Activated CD4-positive, CD25-positive, alpha-beta regulatory T cell treated with anti-CD3 and anti-CD28 coated beads, Interleukin-2, amount 50 U/mL, for 72 hours (primary cell): ENCODE measurements at places on chromosomes 12 and 14.

DNA sequence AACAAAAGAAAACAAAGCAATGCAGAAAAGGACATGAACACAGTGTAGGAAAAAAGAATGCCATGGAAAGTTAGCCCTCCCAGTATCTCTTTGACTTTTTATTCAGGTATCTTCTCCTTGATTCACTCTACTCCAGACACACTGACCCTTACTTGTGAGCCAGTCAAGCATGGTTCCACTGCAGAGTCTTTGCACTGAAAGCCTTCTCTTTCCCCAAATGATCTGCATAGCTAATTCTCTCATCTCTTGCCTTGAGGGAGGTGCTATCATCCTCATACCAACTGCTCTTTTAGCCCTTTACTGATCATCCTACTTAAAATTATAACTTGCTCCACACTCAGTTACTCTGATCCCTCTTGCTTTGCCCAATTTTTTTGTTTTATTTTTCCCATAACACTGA, 101.2 kb upstream of the SLC16A7 start:
- DNase-seq: no peak

DNA sequence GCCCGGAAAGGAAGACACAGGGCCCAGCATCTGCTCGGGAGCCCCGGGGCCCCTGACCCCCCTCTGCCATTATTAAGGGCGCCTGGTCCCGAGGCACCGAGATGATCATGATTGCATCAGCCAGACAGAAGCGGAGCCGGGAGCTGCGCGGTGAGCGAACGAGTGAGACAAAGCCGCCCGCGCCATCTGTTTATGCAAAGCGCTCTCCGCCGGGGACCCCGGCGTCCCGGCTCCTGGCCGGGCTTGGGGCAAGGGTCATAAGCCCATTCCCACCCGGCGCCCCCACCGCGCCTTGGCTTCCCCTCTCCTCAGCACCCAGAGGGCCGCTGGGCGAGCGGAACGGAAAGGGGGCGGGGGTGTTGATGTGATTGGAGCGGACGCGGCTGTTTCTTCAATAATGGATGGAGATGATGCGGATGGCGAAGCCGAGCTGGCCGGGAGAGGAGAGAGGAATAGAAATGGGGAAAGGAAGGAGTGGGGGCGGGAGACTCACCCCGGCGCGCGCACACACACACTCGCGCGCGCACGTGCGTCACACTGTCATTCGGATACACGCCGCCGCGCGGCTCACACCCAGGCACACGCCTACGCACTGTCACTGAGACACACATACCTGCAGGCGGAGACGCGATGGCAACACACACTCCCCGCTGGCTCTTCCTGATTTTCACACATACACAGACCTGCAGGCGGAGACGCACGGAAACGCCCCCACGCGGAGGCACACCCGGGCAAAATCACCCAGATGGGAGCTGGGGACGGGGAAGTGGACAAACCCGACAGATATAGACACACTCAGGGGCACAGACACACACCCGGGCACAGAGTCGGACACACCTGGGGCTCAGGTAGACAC, 10.7 kb downstream of the STAC3 start:
- peak; percentile 70 for DNase-seq

DNA sequence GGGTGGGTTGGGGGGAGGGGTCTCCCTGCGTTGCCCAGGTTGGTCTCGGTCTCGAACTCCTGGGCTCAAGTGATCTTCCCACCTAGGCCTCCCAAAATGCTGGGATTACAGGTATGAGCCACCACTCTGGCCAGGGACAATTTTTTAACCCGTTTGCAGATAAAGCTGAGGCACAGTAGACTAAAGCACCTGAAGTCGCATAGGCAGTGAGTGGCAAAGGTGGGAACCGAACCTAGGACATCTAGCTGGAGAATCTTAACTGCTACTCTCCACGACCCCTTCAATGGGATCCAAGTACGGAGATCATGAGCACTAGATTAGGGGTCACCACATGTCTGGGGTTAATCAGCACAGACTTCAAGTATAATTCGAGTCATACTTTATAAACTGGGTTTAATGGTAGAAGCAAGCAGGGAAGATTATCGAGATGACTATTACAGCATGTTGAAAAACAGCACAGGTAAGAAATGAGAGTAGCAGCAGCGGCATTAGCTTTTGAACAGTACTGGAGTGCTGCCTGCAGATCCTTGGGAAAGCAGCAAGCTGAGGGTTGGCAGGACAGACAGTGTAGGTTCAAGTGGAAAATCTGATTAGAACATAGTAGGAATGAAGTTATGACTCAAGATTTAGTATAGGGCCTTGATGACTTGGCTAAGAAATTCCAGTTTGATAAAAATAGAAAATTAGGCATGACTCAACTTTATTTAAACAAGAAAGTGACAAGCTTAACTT, 23.9 kb downstream of the NID2 start:
- DNase-seq: no peak

DNA sequence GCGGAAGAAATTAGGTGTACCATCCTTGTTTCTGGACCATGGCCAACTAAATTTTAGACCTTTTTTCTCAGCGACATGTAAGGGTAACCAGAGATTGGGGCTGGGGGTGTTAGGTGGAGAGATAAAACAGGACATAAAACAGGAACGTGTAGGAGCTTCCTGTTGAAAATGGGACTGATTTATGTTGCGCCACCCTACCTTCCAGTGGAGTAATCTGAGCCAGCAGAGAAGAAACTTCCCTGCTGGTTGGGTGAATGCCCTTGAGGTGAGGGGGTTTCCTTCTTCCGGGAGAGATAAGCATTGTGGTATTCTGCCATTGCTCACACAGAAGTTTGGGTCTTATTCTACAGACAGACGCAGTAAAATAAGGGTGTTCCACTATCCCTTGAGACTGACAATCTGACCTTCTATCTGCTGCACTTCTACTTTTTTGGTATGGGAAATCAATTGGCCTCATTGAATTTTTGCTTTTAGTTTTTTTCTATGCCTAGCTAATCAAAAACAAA, 417.6 kb downstream of the PCNX1 start:
- DNase-seq: no peak

GRCh38 chr14:36455241-36455627, 64.8 kb downstream of the NKX2-1 start:
- no peak for DNase-seq

DNA sequence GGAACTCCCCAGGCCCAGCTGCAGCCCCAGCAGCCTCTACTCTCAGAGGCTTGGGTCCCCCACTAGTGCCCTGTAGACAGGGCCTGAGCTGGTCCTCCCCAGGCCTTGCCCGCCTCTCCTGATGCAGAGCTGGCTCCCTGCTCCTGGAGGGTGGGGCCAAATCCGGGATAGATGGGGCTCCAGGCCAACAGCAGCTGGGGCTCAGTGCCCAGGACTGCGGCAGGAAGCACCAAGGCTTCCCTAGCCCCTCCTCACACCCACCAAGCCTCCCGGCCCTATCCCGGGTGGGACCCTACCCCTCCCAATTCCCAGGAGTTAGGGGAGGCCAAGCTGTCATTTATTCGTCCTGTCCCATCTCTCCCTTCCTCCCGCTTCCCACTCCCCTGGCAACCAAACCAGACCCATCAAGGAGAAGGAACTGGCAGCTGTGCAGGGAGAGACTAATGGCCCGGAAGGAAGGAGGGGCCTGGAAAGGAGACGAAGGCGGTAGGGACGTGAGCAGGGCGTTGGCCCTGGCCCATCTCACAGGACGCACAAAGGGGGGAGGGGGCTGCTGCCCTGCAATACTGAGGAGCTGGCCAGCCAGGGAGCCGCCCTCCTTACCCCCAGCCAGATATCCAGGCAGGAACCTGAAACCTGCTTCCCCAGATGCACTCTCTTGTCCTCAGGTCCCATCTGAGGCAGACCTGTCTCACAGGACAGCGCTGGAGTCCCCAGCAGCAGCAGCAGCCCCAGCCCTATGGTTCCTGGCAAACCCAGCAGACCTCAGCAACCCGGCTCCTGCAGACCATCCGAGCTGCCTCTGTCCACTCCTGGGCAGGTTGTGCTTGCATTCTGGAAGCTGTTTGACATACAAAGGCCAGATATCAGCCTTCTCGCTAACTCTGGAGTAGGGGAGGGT, 1.6 kb upstream of the PRPH start:
- no peak for DNase-seq

- DNase-seq: no peak
Measured at GRCh38 chr12:57726151-57726883, 12.2 kb downstream of the AGAP2 start.

DNA sequence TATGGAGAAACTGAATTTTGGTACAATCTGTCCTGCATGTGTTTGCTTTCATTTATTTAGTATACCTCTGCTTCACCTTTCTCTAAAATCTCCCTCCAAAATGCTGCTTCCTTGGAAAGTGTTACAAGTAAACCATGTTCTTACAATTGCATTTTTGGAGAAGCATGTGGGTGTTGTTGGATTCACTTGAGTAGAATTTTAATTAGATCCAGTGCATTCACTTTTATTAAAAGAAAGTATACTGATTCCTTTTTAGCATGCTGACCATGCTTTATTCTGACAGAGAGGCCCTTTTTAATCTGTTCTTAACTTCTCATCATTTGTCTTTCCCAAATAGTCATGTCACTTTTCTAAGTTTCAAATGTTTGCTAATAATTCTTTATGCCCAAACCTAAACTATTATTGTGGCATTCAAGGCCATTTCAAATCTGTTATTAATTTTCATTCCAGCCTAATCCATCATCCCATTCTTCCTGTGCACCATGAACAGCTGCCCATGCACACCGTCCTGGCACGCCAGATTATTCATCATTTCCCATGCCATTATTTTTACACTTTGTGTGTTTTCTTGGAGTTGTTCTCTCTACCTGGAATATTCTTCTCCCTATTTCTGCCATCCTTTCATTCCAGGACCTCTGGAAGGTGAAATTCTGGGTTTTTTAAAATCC, 90.7 kb downstream of the METTL25 start:
- no peak for DNase-seq

DNA sequence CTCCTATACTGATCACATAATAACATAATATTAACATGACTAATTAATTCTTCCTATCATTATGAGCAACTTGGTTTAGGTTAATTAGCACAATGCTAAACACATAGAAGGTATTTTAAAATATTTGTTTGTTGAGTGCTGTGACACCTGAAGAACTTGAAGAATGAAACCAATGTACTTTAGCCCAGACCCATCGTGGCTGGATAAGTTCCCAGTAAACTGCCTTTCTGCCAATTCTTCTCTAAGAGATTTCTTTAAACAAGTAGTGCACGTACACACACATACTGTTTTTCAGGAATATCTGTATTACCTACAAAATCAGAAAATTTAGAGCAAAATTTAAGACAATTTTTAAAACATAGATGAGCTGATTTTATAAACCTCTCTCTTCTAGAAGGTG, 207.4 kb upstream of the SSTR1 start:
- DNase-seq: no peak

DNA sequence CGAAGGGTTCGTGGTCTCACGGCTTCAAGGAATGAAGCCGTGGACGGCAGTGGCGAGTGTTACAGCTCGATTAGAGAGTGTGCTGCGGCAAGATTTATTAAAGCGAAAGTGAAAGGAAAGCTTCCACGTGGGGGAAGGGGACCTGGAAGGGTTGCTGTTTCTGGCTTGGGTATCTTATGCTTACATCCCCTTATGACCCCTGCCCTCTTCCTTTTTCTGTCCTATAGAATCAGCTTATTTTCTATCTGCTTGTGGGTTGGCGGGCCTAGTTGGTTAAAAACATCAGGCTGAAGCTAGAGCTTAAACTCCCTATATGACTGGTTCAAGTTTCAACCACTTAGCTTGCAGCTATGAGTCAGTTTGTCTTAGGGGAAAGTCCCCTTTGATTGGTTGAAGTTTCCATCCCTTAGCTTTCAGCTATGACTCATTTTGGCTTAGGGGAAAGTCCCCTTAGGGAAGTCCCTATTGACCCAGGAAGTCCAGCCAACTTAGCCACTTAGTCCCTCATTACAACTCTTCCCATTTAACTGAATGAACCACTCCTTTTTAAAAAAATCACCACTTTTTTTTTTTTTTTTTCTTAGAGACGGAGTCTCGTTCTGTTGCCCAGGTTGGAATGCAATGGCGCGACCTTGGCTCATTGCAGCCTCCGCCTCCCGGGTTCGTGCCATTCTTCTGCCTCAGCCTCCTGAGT, 1494.7 kb upstream of the TMEM132C start:
- DNase-seq: no peak

DNA sequence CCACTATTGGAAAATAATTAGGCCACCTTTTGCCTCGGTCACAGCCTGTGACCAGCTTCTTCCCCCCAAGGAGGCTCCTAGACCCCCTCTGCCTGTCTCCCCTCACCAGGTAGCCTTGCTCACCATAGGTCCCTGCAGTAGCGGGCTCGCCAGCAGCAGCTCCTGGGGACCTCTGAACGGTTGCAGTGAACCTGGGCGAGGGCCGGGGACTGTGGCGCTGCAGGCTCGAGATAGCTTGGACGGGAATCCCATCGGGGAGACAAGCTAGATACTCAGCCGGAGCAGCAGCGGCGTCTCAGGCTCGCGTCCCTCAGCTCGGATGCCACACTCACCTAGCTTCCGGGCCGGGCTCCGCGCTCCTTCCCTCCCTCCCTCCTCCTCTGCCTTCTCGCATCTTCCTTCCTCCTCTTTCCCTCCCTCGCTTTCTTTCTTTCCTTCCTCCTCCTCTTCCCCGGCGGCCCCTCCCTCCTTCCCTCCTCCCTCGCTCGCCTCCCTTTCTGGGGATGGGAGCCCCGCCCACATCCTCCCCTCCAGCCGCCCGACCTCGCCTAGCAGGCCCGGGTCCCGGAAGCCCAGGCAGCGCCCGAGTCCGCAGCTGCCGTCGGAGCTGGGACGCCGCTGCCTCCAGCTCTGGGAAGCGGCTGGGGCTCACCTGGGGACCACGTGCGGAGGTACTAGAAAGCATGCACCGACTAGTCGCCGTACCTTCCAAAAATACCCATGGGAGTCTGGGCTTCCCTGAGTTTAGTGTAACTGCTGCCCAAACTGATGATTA, at the start of gene BMP4:
BMP4 (minus strand) TSS at position 399 of the 775 bp plus-strand sequence. CDS start 4,603 bp downstream, outside the sequence.
- DNase-seq: no peak

GRCh38 chr14:61218767-61219166, 62.4 kb downstream of the TMEM30B start:
- DNase-seq: no peak

DNA sequence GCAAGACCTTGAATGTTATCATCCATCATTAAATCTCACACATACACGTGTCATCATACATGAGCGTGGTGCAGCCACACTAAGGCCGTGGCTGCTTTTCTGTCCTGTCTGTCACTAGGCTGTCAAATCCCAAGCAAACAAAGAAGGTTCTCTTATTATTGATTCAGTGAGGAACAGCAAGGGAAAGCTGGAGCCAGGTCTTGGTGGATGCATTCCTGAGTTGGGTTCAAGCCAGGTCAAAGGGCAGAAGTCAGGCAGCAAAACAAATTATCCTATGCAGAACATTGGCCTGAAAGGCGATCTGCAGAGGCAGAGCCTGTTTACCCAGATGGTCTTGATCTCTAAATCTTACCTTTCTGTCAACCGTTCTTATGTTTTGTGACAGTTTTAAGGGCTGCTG, 252.3 kb downstream of the NEDD1 start:
- no peak for DNase-seq

- DNase-seq: no peak
Measured at GRCh38 chr12:93674386-93674785, 2.8 kb upstream of the CRADD start.

- no peak for DNase-seq
Measured at GRCh38 chr12:128612150-128612850, 211.5 kb downstream of the SLC15A4 start.

GRCh38 chr12:39427360-39427808, 15.5 kb downstream of the KIF21A start:
- no peak for DNase-seq
